ENCODE measurements at places on chromosomes 2 and 18.
A peak's percentile ranks its signal among the peaks of the same experiment; 100 is the strongest.

DNA sequence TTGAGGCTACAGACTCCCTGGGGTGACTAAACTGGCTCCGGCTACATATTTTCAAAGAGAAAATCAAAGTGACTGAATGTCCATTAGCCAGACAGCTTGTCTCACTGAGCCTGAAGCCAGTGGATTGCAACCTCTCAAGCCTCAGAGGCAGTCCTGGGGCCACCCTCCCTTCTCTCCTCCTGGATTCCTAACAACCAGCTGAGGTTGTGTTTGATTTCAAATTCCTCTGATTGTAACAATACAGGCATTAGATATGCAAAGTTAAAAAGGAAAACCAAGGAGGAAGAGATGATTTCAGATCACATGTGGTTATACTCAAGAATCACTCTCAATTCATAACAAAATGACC is 101.0 kb upstream of the LMAN1 start:
- DNase-seq, result no peak

- DNase-seq, result no peak
Measured at GRCh38 chr2:121000804-121001203, 265.1 kb downstream of the GLI2 start.

DNA sequence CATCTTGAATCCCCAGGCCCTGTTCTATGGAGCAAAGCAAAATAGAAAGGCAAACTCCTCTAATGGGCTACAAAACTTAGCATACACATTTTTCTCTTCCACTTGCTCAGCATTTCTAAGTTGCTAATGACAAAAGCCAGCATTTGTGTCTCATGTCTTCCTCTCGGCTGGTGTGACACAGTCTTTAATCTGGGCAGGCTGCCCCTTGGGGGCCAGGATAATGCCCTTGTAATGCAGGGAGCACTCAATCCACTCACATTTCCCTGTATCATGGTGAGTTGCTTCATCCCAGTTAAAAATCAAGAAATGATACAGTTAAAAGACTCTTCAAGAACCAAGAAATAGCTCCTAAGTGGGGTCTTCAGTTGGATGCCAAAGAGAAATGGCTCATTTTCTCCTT is 109.1 kb upstream of the FBXO11 start:
- DNase-seq, result no peak

DNA sequence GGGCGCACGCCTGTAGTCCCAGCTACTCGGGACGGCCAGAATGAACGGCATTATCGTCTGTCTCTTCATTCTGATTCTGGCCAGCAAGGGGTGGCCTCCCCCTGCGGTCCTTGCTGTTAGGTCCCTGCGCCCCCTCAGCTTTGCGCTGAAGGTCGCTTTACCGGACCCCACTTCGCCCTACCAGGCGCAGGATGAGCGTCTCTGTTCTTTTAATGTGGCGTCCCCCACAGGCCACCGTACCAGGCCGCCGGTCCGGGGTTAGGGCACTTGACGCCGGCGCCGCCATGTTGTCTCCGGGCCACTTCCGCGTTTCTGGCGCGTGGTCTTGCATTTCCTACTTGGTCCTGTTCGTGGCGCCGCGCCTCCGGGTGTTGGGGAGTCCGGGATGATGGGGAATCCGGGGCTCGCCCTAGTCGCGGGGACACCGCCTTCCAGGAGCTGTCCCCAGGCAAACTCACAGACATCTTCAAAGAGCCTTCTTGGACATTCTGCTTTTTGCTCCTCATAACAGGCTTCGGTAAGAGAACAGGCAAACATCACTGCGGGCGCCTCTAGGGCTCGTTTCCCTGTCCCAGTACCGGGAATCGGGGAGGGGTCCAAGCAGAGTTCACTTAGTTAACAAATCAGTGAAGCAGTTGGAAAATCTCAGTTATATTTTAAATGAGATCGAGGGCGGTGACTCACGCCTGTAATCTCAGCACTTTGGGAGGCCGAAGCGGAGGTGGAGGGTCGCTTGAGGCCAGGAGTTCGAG is 8.5 kb upstream of the NARS1 start:
- peak; percentile 96 for DNase-seq

DNA sequence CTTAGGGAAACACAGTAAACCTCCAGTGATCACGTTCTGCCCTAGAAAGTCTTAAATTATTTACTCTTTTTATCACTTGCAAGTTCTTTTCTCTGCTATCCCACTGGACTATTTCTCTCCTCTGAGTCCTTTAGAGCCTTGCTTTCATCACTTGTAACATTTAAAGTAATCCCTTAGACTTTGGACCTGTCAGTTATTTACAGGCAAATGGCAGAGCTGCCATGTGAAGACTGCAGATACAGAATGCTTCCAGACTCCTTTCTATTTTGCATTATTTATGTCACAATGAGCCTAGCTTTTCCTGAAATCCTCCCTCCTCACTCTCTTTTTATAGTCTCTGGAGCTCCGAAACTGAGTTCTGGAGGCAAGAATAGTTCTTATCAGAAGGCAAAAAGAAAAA is 325.6 kb upstream of the TRIB2 start:
- no peak for DNase-seq

DNA sequence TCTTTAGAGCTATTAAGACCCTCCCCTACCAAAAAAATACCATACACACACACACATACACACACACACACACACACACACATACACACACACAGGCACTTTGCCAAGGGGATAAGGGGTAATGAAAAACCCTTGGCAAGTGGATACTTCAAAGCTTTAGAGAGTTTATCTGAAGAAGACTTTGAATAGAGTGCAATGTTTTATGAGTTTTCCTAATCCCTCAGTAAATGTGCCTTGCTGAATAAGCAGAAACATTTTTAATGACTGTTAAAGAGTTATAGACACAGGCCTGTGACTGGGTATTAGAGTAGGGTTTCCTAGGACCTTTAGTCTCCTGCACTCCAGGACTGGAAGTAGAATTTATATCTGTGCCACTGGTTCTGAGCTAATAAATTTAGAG is 75.5 kb upstream of the CTAGE1 start:
- no peak for DNase-seq

DNA sequence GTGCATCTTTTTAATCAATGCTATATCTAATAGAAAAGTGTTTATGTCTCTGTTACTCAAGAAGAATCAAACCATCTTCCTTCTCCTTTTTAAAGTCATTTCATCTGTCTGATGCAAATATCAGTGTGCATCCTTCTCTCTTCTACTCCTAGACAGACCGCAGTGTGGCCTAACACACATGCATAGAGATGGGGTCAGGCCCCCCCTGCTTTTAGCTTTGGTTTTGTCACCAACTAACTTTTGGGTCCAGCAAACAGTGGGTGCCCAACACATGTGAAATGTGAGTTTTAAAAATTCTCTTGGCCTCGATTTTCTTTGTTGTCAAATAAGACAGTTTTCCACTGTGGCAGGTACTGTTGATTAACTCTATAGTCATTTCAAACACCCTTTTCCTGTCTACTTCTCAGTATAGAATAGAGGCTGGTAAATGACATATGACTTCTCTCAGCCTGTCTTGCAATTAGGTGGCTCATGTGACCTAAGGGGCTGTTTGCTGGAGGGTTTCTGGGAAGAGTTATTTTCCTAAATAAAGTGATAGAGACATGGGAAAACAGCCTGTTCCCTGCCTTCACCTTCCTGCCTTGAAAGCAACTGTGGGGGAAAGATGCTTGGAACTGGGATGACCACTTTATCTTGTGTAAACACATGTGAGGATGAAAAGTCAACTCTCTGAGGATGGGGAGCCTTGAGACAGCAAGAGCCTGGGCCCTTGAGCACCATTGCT is 65.7 kb upstream of the DARS1 start:
- peak; percentile 82 for DNase-seq

DNA sequence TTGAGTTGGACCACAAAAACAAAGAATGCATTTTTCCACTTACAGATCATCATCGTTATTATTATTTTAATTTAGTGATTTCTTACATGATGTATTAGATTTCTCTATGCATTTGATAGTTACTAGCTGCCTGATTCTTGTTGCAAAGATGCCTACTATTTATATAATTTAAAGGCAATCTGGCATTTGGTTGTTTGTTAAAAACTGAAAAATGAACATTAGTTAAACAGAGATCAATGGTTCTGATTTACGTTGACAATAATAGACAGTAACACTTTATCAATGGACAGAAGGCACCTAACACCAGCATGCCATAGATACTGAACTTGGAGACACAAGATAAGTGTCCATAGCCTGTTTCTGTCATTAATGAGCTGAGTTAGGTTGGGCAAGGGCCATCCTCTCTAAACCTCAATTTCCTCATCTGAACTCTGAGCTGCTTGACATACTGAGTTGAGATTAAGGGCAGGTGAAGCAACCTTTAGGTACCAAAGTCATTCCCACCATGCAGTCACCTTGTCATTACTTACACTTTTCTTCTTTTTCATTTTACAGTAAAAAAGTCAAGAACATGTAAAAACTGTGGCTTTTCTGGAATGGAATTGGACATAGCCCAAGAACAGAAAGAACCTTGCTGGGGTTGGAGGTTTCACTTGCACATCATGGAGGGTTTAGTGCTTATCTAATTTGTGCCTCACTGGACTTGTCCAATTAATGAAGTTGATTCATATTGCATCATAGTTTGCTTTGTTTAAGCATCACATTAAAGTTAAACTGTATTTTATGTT is 3.1 kb downstream of the CCL20 start:
- DNase-seq, result no peak

DNA sequence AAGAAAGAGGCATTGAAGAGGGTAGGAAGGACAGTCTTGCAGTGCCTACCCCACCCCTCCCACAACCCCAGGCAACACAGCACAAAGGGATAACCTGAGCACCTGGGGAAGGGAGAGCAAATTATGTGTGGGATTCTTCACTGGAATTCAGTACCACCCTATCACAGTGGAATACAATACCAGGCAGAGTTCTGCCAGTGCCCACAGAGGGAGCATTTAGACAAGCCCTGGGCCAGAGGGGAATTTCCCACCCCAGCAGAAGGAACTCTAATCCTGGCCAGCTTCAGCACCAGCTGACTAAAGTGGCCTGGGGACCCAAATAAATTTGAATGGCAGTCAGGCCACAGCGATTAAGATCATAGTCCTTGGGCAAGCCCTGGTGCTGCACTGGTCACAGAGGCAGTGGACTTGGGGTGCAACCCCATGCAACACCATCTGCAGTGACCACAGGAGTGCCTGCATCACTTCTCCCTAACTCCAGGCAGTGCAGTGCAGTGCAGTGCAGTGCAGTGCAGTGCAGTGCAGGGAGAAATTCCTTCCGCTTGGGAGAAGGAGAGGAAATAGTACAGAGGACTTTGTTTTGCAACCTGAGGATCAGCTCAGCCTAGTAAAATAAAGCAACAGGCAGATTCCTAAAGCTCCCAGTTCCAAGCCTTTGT is 147.8 kb upstream of the SRD5A2 start:
- no peak for DNase-seq

GRCh38 chr2:47075361-47076125 is 79.6 kb downstream of the STPG4 start:
- DNase-seq, result no peak

DNA sequence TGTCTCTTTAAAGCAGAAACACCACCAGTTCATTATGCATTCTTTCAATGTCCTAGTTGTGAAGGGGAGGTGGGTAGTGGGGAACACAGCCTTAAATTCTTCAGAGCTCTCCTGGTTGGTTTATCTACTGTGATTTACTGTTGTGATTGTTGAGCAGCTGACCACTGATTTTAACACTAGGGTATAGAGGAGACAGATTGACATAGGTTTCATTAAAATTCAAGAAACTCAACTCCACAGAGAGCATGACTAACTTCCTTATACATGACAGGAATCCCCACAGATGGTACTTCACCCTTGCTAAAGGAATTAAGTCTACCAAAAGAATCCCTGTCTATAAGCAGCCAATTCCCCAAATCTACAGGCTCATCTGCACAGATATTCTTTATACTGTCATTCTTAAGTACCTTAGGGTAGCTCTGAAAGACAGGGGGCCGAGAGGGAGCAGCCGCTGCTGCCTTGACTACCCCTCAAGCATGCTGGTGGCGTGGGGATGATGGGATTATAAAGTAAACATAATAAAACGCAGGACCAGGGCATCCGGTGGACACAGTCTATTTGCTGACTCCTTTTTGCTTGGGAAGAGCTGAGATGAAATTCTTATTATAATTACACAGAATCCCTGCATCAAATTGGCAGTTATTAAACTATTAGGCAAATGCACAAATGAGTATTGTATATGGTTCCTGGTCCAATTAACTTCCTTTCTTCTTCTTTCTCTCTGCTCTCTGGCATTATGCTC is 1377.6 kb upstream of the PIK3C3 start:
- no peak for DNase-seq

GRCh38 chr18:3665780-3666525 is 216.0 kb downstream of the TGIF1 start:
- peak; percentile 82 for DNase-seq

DNA sequence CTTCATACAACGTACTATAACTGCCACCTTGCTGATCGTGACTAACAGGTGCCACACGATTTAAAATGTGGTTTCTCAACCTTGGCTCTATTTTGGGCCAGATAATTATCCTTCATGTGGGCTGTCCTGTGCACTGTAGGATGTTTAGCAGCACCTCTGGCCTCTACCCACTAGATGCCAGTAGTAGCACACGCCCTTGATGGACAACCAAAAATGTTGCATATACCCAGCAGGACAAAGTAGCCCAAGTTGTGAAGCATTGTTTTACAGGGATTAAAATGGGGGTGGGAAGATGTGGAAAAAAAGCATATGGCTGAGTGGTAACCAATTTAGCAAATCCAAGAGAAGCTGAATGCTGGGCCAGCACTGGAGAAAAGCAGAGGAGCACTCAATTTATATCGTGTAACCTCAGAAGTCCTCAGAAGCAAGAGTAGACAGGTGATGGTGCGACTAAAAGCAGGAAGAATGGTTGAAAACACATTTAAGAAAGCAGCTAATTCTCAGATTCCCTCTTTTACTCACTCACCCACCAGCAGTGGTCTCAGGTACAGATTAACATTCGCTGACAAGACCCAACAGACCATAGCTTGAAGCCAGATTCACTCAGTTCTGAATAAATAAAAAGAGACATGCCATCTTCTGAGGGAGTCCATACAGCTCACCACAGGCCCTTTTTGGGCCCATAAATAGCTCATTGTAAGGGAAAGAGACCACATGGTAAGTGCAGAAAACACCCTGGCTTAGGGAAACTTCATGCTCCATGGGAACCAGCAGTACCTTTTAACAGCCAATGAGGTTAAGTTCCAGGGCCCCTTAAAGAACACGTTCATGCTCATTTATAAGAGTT is 50.6 kb downstream of the RAPH1 start:
- DNase-seq, result peak; percentile 60

- no peak for DNase-seq
Measured at GRCh38 chr18:49811151-49811938, 2.0 kb downstream of the ACAA2 start.

DNA sequence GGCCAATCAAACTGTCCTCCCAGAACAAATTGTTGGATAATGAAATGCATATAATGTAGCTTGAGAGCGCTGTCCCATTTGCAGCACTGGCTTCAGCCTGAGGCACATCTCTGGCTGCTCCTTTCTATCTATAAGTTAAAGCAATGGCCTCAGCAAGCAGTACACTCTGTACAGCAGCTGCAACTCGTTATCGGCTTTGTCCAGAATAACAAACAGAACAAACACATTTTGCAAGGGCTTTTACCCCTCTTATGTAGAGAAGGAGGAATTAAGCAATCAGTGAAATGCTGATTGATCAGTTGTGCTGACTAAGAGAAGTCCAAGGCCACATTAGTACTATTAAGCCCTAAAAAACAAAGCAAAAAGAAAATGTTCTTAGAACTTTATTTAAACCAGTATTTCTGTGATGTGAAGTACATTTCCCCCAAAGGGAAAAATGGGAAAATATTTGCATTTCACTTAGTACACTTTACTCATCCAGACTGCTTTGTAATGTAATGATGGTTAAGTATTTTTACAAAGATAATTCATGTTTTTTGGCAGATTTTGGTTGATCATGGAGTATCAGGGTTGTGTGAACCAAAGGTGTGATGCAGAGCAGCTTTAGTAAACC is 15.0 kb upstream of the CPS1 start:
- DNase-seq, result no peak

GRCh38 chr2:200471324-200471848 is 38.5 kb downstream of the KCTD18 start:
- DNase-seq, result peak; percentile 69

All from activated CD4-positive, alpha-beta T cell treated with anti-CD3 and anti-CD28 coated beads, Interleukin-2, Interleukin-6, amounts not matched to agents 100 ng/mL and 50 ng/mL, durations not matched to agents 16 hours and 8 hours (primary cell).